ENCODE measurements at places on chromosomes 2 and 18. TPM values are rescaled to one million over a fixed set of nuclear protein-coding genes. Genes with fewer than 3 reads are reported as not detected.

NAT8 gene
- not detected for total RNA-seq

CYP27A1 gene
- total RNA-seq: 0.50 TPM

DNA sequence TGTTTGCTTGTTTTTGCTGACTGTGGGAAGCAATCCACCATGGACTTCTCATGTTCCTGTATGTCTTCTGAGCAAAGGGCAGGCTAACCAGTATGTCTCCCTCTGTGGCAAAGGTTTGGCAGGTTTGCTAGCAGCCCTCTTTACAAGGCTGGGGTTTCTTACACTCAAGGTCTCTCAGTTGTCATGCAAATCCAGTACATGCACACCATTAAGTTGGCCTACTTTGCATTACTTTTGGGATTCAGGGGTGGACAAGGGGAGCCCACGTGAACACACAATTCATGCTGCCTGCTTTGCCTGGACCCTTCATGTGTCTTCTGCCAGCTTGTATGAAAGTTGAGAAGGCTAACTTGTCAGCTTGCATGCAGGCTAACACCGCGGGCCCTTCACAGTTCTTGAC, 134.9 kb downstream of the LRRTM4 start:
- H3K27ac ChIP-seq: no peak overlapping the region
- H3K4me3 ChIP-seq: no peak overlapping the region
- DNase-seq: no peak
- H3K4me1 ChIP-seq: no peaks in the 10 kb centered on the region
- no peaks in the 10 kb centered on the region for H3K27me3 ChIP-seq

SP3 gene
- 107 TPM for total RNA-seq

GRCh38 chr2:230457073-230457768, 41.2 kb downstream of the SP100 start:
- H3K27ac ChIP-seq: peak overlapping the region; percentile 14
- H3K36me3 ChIP-seq: peaks cover 65% of the 10 kb centered on the region
- peaks cover 11% of the 10 kb centered on the region for H3K4me1 ChIP-seq
- no peak for DNase-seq
- H3K27me3 ChIP-seq: no peaks in the 10 kb centered on the region

- no peaks in the 10 kb centered on the region for H3K27me3 ChIP-seq
- no peak overlapping the region for H3K4me3 ChIP-seq
- H3K36me3 ChIP-seq: no peaks in the 10 kb centered on the region
- H3K4me1 ChIP-seq: peaks cover 16% of the 10 kb centered on the region
- no peak for DNase-seq
- H3K27ac ChIP-seq: no peak overlapping the region
Measured at GRCh38 chr2:127626917-127627739, 18.8 kb upstream of the GPR17 start.

CPLX4 gene
- total RNA-seq: not detected

DNA sequence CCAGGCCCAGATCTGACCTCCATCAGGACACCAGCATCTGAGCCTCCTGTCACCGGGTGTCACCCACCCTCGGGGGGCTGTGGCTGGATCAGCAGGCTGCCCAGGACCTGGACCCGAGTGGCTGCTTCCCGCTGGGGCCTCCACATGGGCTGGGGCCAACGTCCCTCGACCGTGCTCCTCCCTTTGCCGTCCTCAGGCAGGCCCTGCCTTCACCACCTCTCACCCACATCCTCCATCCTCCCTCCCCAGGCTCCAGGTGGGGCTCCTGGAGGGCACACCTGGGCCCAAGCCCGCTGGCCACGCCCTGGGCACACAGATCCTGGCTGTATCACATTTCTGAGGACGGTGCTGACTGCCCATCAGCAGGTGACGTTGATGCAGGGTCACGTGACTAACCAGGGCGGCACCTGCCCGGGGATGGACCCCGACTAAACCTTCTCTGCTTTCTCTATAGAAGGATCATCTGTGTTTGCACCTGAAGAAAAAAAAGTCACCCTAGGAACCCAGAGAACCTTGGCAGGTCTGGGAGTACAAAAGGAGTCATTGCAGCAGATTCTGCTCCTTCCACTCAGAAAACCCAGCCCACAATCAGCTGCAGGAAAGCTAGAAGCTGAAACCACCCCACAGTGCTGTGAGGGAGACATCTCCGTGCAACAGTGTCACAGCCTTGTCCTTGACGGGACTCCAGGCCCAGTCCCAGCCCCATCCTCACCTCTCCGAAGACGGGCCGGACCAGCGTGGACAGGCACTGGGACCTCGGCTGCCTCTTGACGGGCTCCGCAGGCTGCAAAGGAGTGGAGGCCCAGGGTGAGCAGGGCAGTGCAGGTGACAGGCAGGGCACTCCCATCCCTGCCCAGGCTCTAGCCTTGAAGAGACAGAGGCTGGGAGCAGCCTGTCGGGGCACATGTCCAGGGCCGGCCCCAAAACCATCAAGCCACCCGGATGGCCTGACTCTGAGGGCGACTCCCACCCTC, 11.2 kb downstream of the STK25 start:
- no peak overlapping the region for H3K27ac ChIP-seq
- no peak overlapping the region for H3K4me3 ChIP-seq
- peaks cover 10% of the 10 kb centered on the region for H3K36me3 ChIP-seq
- H3K27me3 ChIP-seq: no peaks in the 10 kb centered on the region
- H3K4me1 ChIP-seq: no peaks in the 10 kb centered on the region
- no peak for DNase-seq

TSHZ1 gene
- 28.2 TPM for total RNA-seq

DNA sequence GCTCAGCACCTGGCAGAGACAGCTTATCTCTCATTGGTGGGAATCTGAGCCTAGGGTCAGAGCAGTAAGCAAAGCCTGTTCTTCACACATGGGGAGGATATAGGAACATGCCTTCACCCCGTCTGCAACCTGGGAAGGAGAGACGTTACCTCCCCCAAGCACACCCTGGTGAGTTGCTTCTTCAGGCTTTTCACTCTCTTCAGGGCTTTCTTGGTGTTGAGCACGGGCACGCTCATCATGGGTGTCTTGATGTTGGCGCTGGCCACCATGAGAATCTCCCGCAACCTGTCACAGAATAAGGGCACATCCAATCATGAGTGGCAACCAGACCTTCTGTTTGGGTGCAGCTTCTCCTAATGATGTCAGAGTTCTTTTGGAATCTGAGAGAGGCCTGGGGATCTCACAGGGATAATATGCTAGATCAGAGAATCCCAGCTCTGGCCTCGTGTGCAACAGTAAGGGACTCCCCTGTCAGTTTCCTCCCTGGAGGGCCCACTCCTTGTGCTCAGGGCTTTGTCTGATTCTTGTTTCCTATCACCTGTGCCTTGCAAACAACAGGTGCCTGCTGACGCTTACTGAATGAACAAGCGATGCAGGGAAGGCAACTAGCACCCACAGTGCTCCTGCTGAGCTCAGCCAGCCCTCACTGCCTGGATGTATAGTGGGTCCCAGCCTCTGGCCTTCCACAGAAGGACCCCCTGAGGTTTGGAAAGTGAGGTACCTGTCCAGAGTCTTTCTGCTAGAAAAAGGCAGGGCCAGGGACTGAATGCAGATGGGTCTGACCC, 66.3 kb downstream of the POLR1A start:
- peaks cover 5% of the 10 kb centered on the region for H3K36me3 ChIP-seq
- H3K4me3 ChIP-seq: no peak overlapping the region
- peaks cover 58% of the 10 kb centered on the region for H3K4me1 ChIP-seq
- peak overlapping the region; percentile 96 for H3K27ac ChIP-seq
- peak; percentile 52 for DNase-seq

DNA sequence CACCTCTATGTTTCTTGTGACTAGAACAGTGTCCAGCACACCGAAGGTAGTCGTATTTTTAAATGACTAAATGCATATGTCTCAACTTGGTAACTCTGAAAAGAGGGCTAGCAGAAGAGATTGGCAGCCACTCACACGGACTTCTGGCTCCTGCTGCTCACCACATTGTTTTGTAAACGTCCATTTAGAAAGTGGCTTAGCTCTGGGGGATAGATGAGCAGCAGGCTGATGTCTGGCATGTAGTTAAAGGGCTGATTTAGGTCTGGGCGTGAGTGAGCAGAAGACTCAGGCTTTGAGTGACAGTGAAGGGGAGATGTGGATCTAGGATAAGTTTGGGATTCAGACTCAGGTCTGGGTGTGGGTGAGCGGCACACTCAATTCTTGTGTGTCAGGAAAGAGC, 372.9 kb upstream of the HS6ST1 start:
- peaks cover 3% of the 10 kb centered on the region for H3K4me1 ChIP-seq
- peaks cover 16% of the 10 kb centered on the region for H3K27me3 ChIP-seq
- DNase-seq: no peak
- H3K27ac ChIP-seq: no peak overlapping the region
- no peak overlapping the region for H3K4me3 ChIP-seq
- no peaks in the 10 kb centered on the region for H3K36me3 ChIP-seq
